Left lung (tissue), 14 donors: ENCODE measurements at places on chromosomes 1 and 21. TPM values are rescaled to one million over a fixed set of nuclear protein-coding genes. Genes with fewer than 3 reads are reported as not detected.

- no peak for DNase-seq
These were observed 103.1 kb upstream of the CSF3R start for GRCh38 chr1:36585569-36586548.

DNA sequence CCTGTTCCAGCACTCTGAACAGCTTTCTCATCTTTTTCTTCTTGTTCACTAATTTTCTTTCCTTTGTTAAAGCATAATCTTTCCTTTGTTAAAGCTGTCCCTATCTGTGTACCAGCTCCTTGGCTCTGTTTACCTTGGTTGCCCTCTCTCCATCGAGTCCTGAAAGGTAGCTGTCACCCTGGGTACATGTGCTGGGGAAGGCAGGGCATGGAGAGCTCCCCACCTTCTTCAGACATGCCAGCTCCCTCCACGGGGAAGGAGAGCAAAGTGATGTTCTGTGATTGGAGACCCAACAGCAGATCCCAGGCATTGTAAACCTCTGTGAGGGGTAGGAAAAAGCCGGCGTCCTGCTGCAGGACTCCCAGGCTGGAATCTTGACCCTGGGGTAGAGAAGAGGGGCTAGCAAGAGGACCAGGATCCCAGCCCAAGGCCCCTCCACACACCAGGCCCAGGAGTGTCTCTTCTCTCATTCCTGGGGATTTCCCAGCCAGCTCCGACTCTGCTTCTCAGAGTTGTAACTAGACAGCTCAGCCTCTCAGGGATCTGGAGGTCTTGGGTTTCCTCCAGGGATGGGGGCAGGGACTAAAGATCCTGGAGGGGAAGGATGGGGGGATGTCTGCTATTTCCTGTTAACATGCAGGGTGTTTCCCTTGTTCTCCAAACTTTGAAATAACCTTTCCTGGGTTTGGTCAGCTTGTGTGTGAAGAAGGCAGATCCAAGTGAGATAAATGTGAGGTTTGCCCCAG is 34.4 kb downstream of the TMCC2 start:
- no peak for DNase-seq

DNA sequence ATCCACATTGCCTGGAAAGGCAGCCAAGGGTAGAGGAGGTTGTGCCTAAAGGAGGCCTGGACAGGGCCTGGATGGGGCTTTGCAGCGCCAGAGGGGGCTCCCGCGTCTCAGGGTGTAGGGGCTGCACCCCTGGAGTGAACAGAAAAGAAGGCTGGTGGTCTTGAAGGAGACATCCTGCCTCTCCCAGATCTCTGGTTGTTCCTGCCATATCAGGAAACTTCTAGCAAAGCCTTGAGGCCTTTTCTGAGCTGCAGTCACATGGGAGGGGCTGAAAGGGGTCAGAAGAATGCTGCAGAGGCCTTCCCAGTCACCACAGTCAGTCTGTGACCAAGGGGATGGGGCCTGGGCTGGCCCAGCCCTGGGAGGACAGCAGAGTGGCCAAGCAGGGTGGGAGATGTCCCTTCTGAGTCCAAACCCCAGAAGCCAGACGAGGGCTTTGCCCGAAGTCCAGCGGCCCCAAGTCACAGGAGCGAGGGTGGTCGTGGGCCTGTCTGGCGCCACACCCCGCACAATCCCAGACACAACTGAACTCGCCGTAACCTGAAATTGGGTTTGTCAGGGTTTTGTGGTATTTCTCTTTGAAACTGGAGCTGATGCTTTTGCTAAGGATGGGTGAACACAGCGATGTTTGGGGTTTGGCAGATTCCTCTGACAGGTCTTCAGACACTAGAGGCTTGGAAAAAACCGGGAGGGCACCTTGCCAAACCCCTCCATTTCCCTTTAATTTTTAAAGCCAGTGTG is 29.6 kb downstream of the SIM2 start:
- no peak for DNase-seq

DNA sequence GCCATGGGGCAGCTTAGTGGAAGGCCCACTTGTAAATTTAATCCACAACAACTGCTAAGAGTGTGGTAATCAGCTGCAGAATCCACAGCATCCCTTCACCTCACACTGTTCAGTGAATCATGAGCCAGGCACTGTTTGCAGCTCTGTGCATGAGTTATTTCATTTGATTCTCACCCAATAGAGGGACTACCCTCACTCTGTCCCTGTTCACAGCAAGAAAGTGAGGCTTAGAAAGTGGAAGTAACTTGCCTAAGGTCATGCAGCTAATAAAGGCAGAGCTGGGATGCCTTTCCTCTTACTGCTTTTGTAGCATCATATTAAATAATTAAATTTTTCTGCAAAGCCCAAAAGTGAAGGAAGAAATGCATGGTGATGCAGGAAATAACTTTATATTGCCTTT is 346.5 kb upstream of the PLD5 start:
- no peak for DNase-seq

Gene NBPF8
- 13.1 TPM for total RNA-seq

- no peak for DNase-seq
These were observed 1.5 kb downstream of the CNST start for GRCh38 chr1:246567646-246568235.

- DNase-seq, result no peak
These were observed 16.8 kb downstream of the CCDC190 start for GRCh38 chr1:162844153-162844552.

Gene CFHR2
- not detected for total RNA-seq

- no peak for DNase-seq
These were observed 59.2 kb downstream of the USP25 start for GRCh38 chr21:15788847-15789523.

DNA sequence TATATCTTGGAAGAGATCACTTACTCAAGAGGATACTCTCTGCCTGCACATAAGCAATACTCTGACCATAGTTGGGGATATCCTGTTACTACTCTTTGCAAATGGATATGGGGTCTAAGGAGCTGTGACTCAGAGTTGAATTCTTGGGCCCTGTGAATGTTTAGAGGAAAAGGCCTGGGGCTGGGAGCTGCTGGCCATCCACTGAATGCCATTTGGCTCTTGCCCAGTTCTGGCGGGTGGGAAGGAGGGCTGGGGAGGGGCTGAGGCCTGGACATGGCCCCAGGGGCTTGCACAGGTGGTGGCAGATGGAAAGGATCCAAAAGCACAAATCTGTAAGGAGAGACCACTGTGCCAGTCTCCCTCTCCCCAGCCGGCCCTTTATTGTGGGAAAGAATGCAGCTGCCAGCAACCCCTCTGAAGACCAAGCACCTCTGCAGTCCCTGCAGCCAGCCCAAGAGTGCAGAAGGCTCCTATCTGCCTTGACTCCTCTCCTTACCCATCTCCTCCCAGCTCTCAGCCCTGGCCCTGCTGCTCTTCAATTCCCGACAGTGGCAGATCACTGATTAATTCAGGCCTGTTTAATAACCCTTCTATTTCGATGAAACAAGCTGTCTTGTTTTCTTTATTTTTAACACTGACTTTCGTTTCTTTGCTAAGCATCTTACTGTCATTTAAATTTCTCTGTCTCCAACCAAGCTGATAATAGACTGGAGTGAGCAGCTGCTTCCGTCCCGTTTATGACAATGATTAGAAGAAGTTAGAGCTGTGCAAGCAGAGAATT is 12.1 kb downstream of the PLXNA2 start:
- DNase-seq, result no peak
